Progenitor cell of endocrine pancreas (in vitro differentiated cells): ENCODE measurements at places on chromosomes 7 and 10. TPM values are rescaled to one million over a fixed set of nuclear protein-coding genes. Genes with fewer than 3 reads are reported as not detected.

GRCh38 chr10:48655411-48656240 lies 29.0 kb upstream of the WDFY4 start:
- no peak for DNase-seq

- DNase-seq, result no peak
Observed at GRCh38 chr7:41559426-41559825, 143.5 kb downstream of the INHBA start.

- no peak for DNase-seq
Observed at GRCh38 chr10:71765906-71766716, 7.2 kb downstream of the VSIR start.

DNA sequence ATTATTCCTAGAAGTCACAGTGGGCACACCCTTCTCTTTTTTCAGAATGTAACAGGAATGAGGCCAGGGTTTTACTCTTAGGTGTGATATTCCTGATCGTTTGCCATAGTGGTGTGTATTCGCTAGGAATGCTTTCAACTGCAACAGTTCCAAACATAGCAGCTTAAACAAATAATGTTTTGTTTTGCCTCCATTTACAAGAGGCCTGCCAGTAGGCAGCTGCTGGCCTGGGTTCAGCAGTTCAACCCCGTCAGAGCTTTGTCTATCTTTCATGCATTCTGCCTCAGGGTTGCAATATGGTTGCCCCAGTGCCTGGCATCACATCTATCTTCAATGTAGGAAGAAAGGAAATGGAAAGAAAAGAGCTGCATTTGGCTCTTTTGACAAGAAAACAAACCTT lies 21.7 kb upstream of the RET start:
- no peak for DNase-seq

- DNase-seq, result no peak
Observed at GRCh38 chr7:128939075-128939860, 1.5 kb downstream of the IRF5 start.

GRCh38 chr10:12397147-12397896 lies 48.0 kb downstream of the CAMK1D start:
- no peak for DNase-seq

- DNase-seq, result no peak
Observed at GRCh38 chr10:4243651-4244050, 458.6 kb upstream of the KLF6 start.

- no peak for DNase-seq
Observed at GRCh38 chr7:4792537-4793126, 17.2 kb downstream of the AP5Z1 start.

- no peak for DNase-seq
Observed at GRCh38 chr10:24249829-24250415, 41.0 kb downstream of the KIAA1217 start.

Gene CTTNBP2
- 9.5 and 14.0 TPM in 2 replicates for total RNA-seq

Gene LLCFC1
- not detected in 2 replicates for total RNA-seq

GRCh38 chr7:40990841-40991240 lies 712.0 kb downstream of the INHBA start:
- no peak for DNase-seq

- DNase-seq, result no peak
Observed at GRCh38 chr10:89274928-89275327, 23.4 kb upstream of the LIPA start.

DNA sequence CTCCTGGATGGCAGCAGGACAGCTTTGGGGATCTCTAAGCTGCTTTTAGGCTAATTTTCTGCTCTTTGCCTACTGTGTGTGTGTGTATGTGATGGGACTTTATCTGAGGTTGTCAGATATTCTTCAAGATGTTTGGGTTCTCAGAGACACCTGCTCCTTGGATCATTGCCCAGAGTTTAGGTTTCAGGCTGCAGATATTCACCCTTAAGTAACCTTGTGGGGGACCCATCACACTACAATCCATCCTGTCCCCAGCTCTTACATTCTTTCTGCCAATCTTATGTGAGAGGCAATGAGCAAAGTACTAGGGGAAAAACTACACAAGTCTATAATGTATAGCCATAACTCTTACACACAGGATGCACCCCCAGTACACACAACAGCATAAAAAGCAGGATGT lies 263.0 kb upstream of the ZWINT start:
- DNase-seq, result no peak

Gene ZNF365
- total RNA-seq, result not detected in 2 replicates

- no peak for DNase-seq
Observed at GRCh38 chr10:132524443-132525285, 12.9 kb upstream of the INPP5A start.

DNA sequence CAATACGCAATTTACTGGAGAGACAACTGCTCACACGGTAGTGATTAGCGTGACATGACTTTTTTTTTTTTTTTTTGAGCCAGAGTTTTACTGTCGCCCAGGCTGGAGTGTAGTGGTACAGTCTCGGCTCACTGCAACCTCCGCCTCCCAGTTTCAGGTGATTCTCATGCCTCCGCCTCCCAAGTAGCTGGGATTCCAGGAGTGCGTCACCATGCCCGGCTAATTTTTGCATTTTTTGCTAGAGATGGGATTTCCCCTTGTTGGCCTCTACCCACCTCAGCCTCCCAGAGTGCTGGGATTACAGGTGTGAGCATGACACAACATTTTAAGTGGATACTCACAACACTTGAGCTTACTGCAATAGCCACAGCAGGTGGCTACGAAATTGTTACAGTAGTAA lies 11.9 kb downstream of the ARL4A start:
- DNase-seq, result no peak

- no peak for DNase-seq
Observed at GRCh38 chr7:111071556-111071955, 19.4 kb upstream of the LRRN3 start.

DNA sequence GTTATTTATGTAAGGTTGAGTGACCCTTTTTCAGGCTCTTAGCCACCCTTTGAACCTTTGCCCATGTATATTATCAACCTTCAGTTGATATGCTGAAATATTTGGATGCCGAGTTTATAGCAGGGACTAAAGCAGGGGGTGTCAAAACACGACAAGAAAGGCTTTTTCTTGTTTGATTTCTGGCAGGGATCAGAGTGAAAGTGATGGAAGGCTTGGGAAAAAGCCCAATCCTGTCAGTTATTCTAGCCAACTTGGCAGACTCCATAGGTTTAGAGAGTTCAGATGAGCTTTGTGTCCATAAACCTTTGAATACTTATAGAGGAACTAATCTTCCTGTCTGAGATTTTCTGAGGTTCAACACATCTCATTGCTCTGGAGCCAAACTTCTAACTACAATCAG lies 47.5 kb downstream of the INHBA start:
- no peak for DNase-seq

DNA sequence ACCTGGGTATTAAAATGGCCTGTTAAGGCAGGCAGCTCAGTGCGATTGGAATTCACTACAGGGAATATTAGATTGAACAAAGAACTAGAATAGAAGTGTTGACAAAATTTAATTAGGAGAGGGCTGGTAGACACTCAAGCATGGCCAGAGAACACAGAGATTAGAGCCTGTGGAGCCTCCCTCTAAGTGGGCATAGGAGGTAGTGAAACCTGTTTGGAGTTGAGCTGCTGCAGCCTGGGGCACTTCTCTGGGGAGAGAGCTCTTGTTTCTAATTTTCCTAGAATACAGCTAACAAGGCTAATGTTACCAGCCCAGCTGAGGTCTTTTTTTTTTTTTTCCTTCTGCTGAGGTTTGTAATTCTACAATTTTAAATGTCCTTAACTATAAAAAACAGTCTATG lies 46.4 kb downstream of the TMEM168 start:
- no peak for DNase-seq

- DNase-seq, result no peak
Observed at GRCh38 chr7:18356191-18356645, 139.3 kb upstream of the HDAC9 start.

DNA sequence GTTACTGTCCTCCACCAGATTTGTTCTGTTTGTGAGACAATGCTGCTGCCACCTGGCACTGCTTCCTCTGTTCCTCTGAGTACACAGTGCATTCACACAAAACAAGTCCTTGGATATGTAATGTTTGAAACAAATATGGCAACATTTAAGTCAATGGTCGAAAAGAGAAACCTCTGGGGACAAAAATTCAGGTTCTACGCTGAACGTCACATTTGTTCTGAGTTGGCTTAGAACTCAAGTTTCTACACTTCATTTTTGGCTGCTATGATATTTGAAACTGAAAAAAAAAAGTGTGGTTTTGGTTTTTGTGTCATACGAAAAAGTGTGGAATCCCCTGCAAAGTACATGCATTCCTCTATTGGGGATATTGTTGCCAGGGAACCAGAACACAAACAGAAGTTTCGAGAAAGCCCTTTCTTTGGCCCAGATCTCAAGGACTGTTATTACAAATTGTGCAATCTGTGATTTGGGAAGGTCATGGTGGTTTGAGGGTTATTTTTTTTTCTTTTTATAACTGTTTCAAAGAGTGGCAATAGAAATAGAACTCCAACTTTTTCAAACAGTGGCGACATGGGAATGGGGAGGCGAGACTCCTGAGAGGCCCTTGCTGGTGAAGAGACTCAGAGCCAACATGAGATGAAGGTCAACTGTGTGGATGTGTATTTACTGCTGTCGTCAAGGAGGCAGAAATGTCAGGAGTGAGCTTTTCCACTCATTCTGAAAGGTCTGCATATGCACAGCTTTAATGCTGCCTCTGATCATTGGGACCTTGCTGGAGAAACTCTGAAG lies 127.5 kb downstream of the CUBN start:
- no peak for DNase-seq

GRCh38 chr7:7639847-7640220 lies 718 bp upstream of the UMAD1 start:
- DNase-seq, result no peak

Gene EBLN1
- total RNA-seq, result not detected in 2 replicates

GRCh38 chr7:50184271-50184990 lies 91.4 kb upstream of the ZPBP start:
- no peak for DNase-seq

DNA sequence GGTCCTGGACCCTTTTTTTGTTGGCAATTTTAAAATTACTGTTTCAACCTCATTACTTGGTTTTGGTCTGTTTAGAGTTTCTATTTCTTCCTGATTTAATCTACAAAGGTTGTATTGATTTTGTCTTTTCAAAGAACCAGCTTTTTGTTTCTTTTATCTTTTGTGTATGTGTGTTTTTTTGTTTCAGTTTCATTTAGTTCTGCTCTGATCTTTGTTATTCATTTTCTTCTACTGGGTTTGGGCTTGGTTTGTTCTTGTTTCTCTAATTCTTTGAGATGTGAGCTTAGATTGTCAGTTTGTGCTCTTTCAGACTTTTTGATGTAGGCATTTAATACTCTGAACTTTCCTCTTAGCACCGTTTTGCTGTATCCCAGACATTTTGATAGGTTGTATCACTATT lies 8.5 kb upstream of the MRPS33 start:
- no peak for DNase-seq

DNA sequence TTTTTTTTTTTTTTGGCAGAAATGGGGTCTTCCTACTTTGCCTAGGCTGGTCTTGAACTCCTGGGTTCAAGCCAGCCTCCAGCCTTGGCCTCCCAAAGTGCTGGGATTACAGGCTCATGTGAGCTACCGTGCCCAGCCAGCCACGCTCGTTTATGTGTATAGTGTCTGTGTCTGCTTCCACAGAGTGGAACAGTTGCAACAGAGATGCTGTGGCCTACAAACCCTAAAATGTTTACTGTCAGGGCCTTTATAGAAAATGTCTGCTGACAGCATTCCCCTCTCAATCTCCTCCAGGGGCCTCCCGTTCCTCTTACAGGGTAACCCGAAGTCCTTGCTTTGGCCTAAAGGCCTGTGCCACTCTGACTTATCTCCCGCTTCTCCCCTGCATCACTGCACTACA lies 87.6 kb upstream of the LEP start:
- DNase-seq, result no peak
